Mesothelial cell of epicardium (in vitro differentiated cells): ENCODE measurements at places on chromosomes 6 and 20.

DNA sequence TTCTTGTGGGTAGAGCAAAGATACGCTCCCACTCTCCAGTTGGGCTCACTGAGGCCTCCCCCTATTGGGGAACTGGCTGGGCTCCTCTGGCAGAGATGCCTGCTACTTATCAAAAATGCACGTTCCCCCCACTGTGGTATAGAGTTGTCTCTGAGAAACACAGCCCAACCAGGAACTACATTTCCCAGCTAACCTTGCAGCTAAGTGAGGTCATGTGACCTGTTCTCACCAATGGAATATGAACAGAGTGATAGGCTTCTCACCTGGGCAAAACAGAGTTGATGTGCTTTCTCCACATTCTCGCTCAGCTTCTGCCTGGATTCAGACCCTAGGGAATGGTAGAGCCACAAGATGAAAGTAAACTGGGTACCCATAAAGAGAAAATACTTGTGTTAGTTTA, 49.1 kb upstream of the PTPRT start:
- DNase-seq: no peak

GRCh38 chr20:19808498-19808897, 50.4 kb downstream of the RIN2 start:
- DNase-seq: no peak

GRCh38 chr20:22946596-22946995, 88.5 kb upstream of the SSTR4 start:
- DNase-seq: no peak

- DNase-seq: peak; percentile 98
Measured at GRCh38 chr6:19804205-19805128, 32.7 kb upstream of the ID4 start.

GRCh38 chr6:134555672-134556071, 237.8 kb upstream of the SGK1 start:
- no peak for DNase-seq

- no peak for DNase-seq
Measured at GRCh38 chr20:62227977-62228958, 8.2 kb upstream of the HRH3 start.

DNA sequence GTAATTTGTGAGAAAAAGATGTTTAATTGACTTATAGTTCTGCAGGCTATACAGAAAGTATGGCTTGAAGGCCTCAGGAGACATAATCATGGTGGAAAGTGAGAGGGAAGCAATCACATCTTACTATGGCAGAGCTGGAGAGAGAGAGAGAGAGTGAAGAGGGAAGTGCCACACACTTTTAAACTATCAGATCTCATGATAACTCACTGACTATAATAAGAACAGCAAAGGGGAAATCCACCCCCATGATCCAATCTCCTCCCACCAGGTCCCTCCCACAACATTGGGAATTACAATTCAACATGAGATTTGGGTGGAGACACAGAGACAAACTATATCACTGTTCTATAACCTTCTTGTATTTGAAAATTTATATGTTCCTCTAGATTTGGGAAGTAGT, 117.2 kb upstream of the BMP5 start:
- DNase-seq: no peak

- DNase-seq: peak; percentile 62
Measured at GRCh38 chr20:59751075-59751711, 146.9 kb downstream of the PHACTR3 start.

GRCh38 chr6:33390767-33391277, 801 bp upstream of the KIFC1 start:
- DNase-seq: no peak

DNA sequence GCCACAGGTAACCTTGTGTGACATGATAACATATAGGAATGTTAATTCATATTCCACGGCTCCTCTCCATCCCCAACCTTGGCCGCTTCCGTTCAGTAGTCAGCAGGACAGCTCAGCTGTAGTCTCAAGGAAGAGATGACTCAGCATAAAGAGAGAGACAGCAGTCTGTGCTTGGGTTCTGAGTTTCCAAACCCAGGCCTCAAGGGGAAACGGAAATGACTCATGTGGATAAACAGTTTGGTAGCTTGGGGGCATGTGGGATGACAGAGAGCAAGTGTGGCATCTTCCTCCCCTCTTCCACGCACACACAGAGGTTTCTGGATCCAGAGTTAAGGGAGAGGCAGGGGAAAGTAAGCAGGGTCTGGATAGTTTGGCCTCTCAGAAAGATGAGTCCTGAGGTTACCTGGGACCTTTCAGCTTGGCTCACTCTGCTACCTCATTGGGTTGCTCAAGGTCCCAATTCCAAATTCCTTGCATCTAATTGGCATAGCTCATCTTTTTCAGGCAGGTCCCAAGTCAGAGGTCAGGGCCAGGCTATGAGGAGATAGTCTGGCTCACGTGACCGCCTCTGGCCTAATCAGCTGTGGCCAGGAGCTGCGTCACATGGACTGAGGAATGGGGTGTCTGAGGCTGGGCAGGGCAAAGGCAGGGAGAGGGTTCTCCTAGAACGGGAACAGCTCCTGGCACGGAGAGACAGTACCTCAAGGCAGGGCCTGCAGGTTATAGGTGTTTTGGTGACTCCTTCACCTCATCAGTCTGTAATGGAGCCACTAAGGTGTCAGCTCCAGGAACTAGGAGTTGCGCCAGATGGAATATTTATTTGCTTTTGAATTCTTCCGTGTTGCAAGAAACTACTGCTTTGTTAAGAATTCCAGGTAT, 36.5 kb upstream of the MLN start:
- DNase-seq: no peak

DNA sequence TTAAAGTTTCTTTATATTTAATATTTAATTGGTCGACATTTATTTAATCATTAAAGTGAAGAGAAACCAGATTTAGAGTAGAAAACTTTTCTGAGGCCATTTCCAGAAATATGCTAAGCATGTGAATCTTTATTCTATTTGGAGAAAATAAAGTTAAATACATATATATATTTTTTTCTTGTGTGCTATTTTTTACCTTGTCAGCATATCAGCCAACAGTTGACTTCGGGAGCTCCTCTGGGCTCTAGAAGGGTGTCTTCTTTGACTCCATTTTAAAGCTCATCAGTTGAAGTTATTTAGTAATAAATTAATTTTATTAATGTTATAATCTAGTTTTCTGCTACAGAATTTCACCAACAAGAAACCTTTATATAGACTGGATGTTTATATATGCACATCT, 73.1 kb downstream of the SH3BGRL2 start:
- DNase-seq: no peak

DNA sequence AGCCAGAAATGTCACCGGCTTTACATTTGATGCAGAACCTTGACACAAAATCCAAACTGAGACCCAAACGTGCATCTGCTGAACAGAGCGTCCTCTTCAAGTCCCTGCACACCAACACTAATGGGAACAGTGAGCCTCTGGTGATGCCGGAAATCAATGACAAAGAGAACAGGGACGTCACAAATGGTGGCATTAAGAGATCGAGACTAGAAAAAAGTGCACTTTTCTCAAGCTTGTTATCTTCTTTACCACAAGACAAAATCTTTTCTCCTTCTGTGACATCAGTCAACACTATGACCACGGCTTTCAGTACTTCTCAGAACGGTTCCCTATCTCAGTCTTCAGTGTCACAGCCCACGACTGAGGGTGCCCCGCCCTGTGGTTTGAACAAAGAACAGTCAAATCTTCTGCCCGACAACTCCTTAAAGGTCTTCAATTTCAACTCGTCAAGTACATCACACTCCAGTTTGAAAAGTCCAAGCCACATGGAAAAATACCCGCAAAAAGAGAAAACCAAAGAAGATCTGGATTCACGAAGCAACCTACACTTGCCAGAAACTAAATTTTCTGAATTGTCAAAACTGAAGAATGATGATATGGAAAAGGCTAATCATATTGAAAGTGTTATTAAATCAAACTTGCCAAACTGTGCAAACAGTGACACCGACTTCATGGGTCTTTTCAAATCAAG, 108.4 kb downstream of the RTN4IP1 start:
- no peak for DNase-seq

DNA sequence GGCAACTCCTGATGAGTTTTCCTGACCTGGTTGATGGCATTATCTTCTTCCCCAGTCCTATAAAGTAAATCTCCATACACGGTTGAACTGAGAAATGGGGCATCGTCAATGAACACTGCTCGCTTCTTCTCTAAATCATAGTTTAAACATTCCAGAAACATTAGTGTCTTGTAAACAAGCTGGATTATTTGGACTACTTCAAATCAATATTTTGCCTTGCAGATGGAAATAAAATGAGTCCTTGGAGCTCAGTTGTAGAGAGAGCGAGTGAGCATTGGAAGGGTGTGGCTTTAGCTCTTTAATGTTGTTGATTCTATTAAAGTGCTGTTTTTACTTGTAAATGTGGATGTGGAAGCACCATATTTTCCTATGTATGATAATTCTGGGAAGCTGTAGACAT, 18.4 kb downstream of the C6orf89 start:
- no peak for DNase-seq

GRCh38 chr20:22729180-22729579, 144.8 kb upstream of the FOXA2 start:
- no peak for DNase-seq

- DNase-seq: no peak
Measured at GRCh38 chr6:106092279-106092678, 6.1 kb downstream of the PRDM1 start.

- no peak for DNase-seq
Measured at GRCh38 chr6:139567095-139567494, 192.6 kb upstream of the CITED2 start.

DNA sequence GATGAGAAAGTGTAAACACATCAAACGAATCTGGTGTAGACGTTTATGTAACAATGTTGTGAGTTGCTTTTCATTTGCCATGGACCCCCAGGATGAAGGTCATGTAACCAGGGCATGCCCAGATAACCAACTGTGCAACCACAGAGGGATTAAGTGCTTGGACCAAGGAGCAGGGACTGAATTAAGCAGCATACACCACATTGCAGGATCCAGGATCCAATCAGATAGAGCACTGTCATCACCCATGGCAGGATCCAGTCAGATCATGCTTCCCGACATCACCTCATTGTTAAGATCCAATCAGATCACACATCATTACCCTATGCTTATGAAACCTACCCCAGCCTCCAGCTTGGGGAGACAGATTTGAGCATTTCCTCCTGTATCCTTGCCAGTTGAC, 74.3 kb upstream of the RCAN2 start:
- DNase-seq: no peak

- DNase-seq: no peak
Measured at GRCh38 chr6:29886701-29887100, 55.6 kb upstream of the HLA-A start.

GRCh38 chr6:12265296-12265695, 24.9 kb upstream of the EDN1 start:
- DNase-seq: no peak
